ENCODE measurements at places on chromosomes 3 and 15.
A peak's percentile ranks its signal among the peaks of the same experiment; 100 is the strongest.

DNA sequence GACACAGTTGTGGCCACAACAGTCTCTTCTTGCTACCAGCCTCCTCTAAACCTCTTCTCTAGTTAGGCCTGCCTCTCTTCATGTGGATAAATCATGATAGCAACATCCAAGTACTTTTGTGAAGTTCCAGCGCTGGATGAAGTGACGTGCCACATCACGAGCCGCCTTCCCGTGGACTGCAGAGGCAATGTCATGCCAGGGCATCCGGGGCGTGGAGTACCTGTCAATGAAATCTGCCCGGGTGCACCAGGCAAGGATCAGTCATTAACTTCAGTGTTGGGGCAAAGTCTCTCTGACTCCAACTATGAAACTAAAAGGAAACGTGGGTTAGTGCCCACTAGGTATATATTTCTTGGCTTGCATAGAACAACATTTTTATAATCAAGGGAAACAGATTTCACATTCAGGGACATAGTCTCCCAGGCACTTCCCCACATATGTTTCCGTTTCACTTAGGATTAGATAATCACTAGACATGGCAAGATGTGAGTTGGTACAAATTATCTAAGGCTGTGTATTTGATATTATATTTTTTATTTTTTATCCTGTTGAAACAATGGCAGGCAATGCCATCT, 133.6 kb downstream of the PLD1 start:
- no peak for DNase-seq

GRCh38 chr3:99520513-99520912, 117.9 kb upstream of the COL8A1 start:
- no peak for DNase-seq

- DNase-seq = no peak
These were observed 141.4 kb downstream of the FOXP1 start for GRCh38 chr3:71441925-71442651.

GRCh38 chr3:73866846-73867245, 242.1 kb upstream of the PDZRN3 start:
- DNase-seq = no peak

- no peak for DNase-seq
These were observed 449.5 kb upstream of the TBL1XR1 start for GRCh38 chr3:177646749-177647148.

GRCh38 chr15:70099967-70100473, 2.3 kb upstream of the TLE3 start:
- no peak for DNase-seq

DNA sequence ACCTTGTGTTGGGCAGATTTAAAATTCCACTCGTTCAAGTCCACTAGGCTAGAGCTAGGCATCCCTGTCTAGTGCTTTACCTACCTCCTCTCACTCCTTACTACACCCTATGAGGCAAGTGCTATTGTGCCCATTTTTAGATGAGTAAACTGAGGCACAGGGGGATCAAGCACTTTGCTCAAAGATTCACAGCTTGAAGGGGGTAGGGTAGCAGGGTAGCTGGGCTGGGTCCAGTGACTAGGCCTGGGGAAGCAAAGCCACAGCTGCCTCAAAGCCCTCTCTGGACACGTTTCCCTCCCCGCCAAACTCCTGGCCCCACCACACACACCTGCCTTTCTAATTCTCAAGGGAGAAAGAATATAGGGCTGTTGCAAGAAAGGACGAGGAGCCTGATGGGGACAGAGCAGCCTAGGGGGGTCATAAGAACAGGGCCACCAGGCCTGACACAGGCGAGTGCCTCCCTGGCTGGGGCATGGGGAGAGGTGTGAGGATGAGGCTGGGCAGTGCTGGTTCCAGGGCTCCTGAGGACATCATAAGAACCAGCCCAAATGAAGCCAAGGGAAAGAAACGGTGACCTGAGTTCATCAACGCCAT, 34.8 kb upstream of the SFMBT1 start:
- no peak for DNase-seq

DNA sequence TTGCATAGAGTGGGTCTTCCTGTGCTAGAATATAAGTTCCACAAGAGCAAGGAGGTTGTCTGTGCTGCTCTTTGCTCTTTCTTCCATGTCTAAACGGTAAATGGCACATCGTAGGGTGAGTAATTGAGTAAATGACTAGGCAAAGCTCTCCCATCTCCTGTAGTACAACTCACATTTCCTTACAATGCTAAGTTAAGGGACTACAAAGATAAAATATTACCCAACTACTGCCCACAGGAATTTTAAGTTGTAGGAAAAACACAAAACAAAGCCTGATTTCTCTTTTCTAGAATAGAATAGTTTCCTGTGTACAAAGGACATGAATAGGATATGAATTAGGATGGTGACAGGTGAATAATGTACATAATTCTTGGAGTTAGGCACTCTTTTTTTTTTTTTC, 19.9 kb upstream of the LRIG1 start:
- DNase-seq = no peak

DNA sequence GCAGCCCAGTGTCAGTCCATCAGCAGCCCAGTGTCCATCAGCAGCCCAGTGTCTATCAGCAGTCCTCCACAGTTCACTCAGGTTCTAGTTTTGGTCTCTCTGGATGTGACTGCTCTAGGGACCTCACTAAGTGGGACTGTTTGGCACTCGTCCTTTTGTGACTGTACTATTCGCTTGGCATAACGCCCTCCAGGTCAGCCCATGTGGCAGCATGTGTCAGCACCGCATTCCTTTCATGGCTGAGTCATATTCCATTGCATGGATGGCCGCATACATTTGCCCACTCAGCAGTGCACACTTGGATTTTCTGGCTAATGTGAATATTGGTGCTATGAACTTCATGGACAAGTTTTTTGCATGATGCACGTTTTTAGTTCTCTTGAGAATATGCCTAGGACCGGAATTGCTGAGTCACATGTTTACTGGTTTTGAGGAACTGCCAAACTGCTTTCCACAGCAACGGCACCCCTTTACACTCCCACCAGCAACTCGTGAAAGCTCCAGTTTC, 16.4 kb downstream of the CHST13 start:
- DNase-seq = no peak

DNA sequence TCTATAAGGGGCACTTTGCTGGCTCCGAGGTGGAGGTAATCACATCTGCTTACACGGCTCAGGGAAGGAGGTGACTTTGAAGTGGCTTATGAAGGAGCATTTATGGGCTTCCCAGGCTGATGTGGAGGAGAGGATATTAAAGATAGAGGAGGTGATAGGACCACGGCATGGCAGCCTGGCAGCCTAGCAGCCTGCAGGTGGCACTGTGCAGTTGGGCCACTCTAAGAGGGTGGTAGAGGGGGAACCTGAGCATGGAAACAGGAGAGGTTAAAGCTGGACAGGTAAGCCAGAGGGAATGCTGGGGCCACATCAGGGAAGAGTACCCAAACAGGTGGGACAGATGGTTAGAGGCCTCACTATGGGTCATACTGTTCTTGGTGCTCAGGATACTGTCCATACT, 375.0 kb downstream of the WDR72 start:
- no peak for DNase-seq

DNA sequence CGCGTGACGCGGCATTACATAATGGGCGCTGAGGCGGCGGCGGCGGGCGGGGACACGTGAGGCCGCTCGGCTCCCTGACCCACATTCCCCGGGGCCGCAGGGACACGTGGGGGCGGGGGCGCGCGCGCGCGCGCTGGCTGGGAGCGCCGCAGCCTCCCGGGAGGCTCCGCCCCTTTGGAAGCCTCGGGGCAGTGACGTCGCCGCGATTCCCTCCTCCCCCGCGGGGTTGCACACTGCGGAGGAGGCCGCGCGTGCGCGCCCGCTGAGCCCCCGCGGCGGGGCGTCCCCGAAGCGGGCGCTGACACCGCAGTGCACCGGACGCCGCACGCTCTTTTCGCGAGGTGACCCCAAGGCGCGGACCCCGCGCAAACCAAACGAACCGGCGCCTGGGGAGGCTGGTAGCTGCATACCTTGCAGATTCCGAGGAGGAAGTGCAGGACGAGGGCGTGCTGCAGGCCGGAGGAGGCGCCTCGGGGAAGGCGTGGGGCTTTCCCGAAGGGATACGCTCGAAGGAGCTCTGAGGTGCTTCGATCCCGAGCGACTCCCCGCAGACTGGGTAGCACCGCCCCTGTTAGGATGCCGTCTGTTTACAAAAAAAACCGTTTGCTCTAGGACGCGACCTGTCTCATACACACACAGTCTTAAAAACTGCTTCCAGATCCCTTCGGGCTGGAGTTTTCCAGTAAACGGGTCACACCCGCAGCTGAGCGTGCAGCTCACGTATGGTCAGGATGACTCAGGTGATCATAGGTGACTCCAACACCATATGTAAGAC, 1.0 kb downstream of the NR1D2 start:
- peak; percentile 95 for DNase-seq

GRCh38 chr3:179266701-179267211, 15.8 kb upstream of the KCNMB3 start:
- no peak for DNase-seq

GRCh38 chr3:196569003-196569516, 600 bp downstream of the FBXO45 start:
- peak; percentile 40 for DNase-seq

DNA sequence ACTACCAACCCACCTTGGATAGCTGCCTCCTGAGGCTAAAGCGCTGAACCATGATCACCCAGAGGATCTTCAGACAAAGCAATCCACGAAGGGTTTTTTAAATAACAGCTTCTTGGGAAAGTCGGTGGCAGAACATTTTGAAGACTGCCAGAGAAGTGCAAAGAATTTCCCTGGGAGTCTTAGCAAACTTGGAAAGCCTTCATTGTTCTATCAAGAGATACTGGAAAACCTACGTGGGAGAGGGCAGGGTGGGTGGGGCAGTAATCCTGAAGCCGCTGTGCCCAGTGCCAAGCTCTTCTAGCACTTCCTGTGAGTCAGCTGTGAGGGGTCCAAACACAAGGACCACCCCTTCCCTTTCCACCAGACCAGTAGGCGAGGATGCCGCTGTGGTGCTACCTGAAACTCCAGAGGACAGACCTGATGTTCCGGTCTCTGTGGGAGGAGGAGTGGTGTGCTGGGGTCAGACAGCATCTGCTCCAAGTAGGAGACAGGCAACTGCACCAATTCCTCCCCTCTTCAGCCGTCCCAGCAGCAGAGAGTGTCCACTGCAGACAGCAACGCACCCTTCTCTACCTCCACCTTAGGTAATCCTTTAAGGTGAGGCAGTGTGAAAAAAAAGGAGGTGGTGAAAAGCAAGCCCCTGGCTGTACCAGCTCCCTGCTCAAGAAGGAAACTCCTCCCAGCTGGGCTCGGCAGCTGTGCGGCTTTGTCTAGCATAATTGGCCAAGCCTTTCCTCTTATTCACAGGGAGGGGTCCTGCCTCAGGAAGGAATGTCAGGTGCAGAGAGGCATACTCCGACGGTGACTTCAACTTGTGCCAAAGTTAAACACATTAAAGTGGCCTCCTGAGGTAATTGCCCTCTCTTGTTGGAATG, 99.0 kb downstream of the TMCC1 start:
- peak; percentile 74 for DNase-seq

DNA sequence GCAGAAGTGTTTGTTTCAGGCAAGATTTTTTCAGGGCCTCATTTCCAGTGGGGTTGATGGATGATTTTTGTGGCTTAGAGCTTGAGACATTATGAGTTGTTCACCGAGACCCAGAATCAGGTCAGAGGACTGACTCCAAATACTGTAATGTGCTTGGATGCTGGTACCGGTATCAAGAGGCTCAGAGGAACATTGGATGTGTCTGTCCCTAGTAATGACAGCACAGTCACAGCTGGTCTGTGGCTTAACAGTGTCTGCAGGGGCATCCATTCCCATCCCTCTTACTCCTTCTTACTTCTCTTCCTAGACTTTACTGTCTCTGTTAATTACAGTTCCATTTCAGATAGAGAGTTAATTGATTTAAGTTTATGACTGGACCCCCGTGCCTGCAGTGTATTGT, 107.8 kb downstream of the PTPRG start:
- no peak for DNase-seq

DNA sequence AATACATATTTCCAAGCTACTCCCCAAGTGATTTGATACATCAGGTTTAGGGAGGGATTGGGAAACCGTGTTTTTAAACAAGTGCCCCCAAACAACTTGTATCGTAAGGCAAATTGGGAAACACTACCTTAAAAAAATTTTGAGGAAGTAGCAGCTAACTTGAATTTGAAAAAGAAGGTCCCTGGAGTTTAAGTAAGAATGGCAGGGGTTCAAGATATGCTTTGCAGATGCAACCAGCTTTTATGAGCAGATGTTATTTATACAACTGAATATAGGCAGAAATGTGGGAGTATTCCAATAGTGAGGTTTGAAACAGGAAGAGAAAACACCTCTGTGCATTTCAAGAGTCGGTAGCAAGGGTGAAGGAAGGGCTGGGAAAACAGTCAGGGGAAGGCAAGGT, 139.6 kb downstream of the IL20RB start:
- no peak for DNase-seq

- DNase-seq = no peak
These were observed 321.8 kb upstream of the STAC start for GRCh38 chr3:36058404-36059030.

GRCh38 chr3:177598097-177598833, 401.0 kb upstream of the TBL1XR1 start:
- DNase-seq = peak; percentile 52

DNA sequence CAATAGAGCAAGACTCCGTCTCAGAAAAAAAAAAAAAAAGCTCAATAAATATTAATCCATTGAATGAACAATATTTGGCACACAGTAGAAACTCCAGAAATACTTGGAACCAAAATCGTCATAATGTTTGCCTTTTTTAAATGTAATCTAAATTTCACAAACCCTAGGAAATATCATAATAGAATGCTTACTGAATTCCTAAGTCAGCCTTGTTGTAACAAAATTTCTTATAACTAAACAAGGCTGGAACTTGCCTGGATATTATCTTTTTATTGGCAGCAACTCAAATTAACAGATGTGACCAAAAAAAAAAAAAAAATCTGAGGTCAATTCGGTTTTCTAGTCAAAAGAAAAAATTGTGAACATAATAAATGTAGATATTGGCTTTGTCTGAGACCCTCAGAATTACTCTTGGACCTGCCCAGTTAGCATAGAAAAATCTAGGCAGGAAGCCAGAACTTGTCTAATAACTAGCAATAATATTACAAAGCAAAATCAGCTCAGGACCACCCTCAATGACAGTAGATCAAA, 33.3 kb downstream of the GABPB1 start:
- no peak for DNase-seq

DNA sequence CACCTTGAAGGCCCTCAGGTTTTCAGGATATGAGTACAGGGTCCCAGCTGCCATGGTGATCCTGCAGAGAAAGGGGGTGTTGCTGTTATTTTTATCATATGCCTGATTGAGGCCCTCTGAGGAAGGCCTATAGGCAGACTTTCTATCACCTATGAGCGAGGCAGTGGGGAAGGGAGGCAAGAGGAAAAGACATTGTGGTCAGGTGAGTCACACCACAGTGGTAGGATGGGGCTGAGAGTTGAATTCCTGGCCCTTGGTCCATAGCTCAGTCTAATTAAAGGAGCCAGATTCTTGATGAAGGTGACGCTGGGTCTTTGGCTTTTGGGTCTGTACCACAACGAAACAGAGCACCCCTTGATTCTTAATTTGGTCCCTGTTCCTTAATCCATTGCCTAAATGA, 72.7 kb downstream of the ZNF621 start:
- no peak for DNase-seq

DNA sequence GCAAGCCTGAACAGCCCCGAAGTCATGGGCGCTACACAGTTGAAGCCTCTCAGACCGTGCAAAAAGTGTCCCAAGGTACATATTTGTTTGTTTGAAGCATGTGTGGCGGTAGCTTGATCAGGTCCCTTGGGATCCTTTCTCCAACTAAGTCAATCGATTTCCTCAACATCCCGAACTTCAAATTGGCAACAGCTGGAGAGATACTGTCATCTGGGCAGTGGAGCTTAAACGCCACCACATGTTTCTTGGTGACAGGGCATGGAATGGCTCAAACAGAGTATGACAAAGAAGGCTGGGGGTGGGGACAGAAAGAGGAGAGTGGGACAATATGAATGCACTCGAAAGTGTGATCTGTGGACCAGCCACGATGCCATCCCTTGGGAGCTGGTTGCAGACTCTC, 84.9 kb upstream of the PSMD6 start:
- DNase-seq = no peak

Data from renal pelvis (tissue), 12 donors.